ENCODE measurements at places on chromosomes 1 and 21.

GRCh38 chr21:45870851-45871615 lies 110.5 kb upstream of the COL6A1 start:
- no peak for DNase-seq

GRCh38 chr1:180252638-180253536 lies 22.8 kb downstream of the LHX4 start:
- peak; percentile 48 for DNase-seq

DNA sequence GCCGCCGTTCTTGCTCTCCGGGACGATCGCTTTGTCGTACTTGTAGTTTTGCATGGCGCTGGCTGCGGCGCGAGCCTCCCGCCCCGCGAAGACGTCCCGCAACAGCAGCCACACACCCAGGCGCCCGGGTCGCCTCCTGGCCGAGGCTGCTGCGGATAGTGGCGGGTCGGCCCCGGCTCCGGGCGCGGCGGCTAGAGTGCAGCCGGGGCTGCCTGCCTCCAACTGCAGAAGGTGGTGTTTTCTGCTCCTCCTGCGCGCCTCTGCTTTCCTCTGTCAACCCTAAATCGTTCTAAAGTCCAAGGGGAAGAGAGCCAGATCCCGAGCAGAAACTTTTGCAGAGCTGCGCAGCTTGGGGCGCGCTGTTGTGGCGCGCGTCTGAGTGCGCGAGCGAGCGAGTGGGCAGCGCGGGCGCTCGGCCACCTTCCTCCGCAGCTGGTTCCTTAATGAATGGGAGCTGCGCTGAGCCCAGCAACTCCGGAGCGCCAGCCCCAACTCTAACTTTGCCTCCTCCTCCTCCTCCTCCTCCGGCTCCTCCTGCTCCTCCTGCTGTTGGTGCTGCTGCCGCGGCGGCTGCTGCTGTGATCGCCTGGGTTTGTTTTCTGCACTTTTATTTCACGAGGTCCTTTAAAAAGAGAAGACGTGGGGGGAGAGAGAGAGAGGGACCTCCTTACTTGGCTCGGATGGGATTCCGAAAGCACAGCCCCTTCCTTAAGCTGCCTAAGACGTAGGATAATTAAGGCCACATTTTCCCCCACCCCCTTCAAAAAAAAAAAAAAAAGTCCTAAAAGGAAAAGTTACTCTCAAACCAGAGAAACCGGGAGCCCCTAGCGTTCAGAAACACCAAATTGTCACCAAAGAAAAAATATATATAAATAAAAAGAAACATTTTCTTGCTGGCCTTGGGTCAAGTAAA lies at the start of gene PLPP3:
Gene PLPP3 (minus strand): TSS at position 601 of the 913 bp plus-strand sequence. CDS start 547 bp downstream, at position 54.
- no peak for DNase-seq

DNA sequence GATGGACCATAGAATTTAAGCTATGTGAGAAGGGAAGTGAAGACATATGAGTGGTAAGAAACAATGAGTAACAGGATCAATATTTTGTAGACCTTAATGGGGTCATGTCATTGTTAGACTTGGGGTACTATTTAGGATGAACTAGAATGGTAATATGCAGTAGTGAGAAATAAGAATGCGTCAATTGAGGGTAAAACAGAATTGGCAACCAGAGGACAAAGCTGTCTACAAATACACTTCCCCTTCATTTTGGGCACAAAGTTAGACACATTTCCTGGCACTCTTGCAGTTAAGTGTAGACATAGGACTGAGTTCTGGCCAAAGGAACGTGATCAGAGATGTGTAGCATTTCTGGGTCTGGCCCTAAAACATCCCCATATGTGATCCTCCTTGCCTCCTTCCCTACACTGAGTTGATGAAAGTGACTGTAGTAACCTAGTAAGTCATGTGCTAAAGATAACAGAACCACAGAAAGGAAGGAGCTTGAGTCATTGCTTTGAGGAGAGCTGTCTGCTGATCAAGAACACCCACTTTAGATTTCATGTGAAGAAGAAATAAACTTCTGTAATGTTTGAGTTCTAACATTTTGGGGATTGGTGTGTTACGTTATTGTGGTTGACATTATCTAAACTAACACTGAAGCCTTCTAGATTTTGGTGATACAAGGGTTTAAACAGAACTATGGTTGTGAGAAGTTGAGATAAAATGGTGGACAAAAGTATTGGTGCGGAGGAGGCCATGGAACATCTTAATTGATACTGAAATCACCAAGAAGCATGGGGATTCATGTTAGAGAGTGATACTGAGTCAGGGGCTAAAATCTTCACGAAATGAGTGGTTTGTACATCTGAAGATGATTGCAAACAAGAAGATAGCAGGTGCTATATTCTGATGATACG lies 41.7 kb downstream of the CD55 start:
- DNase-seq: peak; percentile 47

DNA sequence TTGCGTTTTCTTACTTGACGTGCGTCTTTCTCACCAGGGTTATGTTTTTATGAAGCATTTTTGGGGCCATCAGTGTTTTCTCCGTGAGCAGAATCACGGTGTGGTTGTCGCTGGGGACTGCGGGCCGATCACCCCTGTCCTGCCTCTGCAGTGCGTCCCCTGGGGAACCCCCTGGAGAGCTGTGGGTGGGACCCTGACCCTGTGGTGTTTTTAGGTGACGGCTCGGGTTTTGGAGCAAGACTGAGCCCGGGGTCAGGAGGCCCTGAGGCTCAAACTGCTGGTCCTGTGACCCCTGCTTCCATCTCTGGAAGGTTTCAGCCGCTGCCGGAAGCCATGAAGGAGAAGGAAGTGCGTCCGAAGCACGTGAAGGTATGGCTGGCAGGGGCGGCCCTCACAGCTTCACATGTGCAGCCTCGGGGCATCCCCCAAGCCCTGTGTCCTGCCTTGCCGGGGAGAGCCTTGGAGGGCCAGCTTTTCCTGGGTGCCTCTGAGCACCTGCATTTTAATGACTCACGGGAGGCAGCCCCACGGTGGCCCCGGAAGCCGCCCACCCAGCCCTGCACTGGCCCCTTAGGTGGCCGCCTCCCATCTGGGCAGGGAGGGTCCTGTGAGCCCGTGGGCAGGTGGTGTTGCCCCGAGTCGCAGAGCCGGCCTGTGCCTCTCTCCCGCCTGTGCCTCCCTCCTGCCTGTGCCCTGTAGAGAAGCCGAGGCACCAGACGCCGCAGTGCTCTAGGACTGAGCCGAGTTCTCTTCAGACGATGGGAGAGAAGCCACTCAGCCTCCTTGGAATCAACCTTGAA lies 36.7 kb upstream of the DIP2A start:
- DNase-seq: no peak

DNA sequence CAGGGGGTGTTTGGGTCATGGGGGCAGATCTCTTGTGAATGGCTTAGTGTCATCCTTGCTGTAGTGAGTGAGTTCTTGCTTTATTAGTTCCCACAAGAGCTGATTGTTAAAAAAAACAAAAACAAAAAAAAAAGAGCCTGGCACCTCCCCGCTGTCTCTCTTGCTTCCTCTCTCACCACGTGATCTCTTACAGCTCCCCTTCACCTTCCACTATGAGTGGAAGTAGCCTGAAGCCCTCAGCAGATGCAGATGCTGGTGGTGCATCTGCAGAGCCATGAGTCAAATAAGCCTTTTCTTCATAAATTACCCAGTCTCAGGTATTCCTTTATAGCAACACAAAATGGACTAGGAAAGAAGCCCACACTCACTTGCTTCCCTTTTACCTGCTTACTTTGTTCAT lies 17.2 kb upstream of the RGL1 start:
- DNase-seq: no peak

DNA sequence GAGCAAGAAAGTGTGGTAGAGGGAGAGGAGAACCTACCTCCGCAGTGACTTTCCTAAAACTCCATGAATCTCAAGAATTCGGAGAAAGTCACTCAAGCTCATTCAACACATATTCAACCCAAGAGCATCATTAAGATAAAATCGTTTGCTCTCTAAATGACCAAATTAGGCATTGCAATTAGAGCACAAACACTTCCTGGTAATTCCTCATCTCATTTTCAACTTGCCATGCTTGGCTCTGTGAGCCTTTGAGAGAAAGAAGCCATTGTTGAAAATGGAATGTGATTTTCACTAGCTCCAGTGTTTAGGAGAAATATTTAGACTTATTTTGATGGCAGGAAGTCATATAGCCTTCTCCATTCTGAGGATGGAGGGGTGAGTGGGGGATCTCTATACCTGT lies 52.5 kb downstream of the KAZN start:
- DNase-seq: no peak

- DNase-seq: no peak
Measured at GRCh38 chr1:235098547-235098946, 30.1 kb downstream of the TOMM20 start.

GRCh38 chr1:9326596-9326995 lies 33.9 kb downstream of the SPSB1 start:
- no peak for DNase-seq

- DNase-seq: no peak
Measured at GRCh38 chr1:57719274-57719673, 295.4 kb upstream of the DAB1 start.

DNA sequence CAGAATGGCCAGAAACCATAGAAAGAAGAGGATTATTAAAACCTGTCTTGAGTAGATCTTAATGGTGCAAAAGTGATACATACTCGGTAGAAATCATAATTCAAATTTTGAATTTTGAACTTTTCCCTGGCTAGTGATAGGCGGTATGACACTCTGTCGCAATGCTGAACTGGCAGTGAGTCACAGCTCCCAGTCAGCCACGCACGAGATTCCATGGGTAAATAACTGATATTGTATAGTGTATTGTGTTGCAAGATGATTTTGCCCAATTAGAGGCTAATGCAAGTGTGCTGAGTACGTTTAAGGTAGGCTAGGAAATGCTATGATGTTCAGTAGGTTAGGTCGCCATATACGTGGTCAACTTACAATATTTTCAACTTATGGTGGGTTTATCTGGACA lies 207.0 kb downstream of the SIPA1L2 start:
- no peak for DNase-seq

DNA sequence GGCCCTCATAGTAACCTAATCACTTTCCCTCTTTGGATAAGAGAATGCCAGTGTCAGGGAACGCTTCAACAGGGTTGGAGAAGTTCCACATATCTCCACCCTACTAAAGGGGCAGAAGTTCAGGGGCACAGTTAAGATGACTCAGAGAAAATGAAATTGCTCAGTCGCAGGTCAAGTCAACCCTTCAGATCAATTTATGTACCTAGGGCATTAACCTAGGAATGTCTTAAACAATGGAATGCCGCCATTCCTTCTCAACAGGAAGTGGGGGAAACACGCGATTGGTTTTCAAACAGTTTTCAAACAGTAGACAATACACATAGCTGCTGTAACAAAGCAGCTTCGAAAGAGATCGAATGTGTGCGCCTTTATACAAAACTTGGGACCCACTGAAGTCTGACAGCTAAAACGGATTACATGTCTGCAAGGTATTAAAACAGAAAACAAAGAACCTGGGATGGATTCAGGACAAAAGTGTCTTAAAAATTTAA lies 897 bp downstream of the SLC25A24 start:
- DNase-seq: no peak

GRCh38 chr1:100482167-100482566 lies 55.8 kb upstream of the GPR88 start:
- no peak for DNase-seq

GRCh38 chr1:25036117-25036546 lies 106.1 kb upstream of the RUNX3 start:
- peak; percentile 73 for DNase-seq

GRCh38 chr1:234978397-234979295 lies 150.0 kb downstream of the TOMM20 start:
- no peak for DNase-seq

DNA sequence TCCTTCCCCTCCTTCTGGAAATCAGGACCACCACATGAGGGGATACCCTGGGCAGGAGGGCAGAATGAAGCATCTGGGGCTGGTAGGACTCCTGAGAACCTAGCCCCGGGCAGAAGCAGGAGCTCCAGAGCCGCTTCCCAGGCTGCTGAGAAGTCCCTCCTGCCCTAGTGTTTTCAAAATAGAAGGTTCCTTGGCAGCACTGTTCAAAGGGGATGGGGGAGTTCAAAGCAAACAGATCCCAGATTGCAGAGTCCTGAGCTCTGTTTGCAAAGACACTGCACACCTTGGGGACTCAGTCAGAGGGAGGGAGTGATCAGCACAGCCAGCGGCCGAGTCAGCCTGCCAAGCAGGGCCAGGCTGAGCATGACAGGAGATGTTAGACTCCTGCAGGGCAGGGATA lies 177.8 kb downstream of the PTPRU start:
- DNase-seq: no peak

GRCh38 chr1:7267493-7267892 lies 482.2 kb downstream of the CAMTA1 start:
- no peak for DNase-seq

DNA sequence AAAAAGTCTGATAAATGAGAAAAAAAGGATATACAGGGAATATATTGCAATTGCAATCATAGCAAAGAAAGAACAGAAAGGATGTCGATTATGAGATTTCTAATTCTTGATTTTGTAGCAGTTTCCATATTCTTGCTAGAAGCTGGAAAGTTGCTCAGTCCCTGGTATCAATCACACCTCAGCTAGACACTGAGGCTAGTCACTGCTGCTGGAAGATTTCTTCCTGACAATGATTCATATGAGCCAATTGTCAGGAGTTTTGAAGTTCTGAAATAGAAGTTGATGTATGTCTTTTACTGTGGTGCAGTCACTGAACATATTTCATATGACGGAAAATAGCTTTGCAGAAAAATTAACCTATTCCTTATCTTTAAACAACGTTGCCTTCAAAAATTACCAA lies 208.4 kb upstream of the C1orf105 start:
- DNase-seq: no peak

GRCh38 chr21:39655589-39655988 lies 42.8 kb downstream of the B3GALT5 start:
- no peak for DNase-seq
